Immature natural killer cell (primary cell): ENCODE measurements at places on chromosomes 4 and X.

- no peak for DNase-seq
These were observed 1999.4 kb upstream of the AGA start for GRCh38 chr4:179441596-179441995.

GRCh38 chrX:93419642-93420041, 253.7 kb downstream of the NAP1L3 start:
- DNase-seq = no peak

GRCh38 chr4:37976507-37976906, 16.3 kb downstream of the PTTG2 start:
- no peak for DNase-seq

DNA sequence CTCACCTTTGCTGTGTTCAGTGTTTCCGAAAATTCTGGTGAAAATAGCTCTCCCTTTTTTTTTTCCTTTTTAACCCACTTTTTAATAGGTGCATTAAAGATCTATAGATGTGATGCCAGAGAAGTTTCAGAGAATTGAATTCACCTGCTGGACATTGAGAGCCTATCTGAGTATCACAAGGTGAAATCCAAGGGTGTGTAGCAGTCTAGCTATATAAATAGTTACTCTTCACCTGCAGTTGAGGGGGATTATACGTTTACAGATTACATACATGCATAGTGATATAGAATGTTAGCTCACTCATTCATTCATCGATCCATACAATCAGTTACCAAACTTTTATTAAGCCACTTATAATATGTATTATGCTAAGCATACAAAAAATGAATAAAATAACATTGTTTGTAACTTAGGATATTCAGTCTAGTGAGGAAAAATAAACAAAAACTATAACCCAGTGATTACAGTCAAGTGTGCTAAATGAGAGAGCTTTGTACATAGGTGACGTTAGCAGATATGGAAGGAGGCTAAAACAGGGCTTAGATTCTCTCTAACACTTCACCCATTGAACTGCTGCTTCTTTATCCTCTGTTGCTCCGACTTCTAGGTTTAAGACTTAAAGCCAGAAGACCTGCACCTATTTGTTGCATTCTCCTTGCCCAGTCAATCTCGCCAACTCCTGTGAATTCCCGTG, 769.0 kb downstream of the STIM2 start:
- no peak for DNase-seq

- no peak for DNase-seq
These were observed 78.8 kb upstream of the PRPS1 start for GRCh38 chrX:107549504-107549903.

GRCh38 chr4:82621251-82621650, 59.5 kb upstream of the TMEM150C start:
- DNase-seq = no peak

- no peak for DNase-seq
These were observed 157.1 kb upstream of the RBPJ start for GRCh38 chr4:26163425-26164362.

- no peak for DNase-seq
These were observed 179.0 kb downstream of the NHS start for GRCh38 chrX:17553961-17554482.

DNA sequence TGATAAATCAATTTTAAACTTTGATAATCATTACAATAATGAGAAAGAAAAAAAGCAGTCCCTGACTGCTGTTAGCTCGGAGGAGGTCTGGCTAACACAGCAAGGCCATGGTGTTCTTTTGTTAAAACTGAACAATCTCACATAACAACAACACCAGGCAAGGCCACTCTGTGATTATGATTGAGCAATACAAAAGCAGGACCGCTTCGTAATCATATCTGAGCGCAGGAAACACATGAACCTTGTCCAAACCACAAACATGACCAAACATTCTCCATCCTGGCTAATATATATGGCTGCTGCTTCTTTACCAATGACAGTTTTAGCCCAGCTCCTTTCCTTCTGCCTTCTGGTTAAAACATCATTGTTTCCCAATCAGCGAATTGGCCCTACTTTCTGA, 76.8 kb upstream of the DDX53 start:
- no peak for DNase-seq
